Tibial nerve (tissue), 4 donors: ENCODE measurements at places on chromosomes 2 and 18. TPM values are rescaled to one million over a fixed set of nuclear protein-coding genes. Genes with fewer than 3 reads are reported as not detected.

GRCh38 chr2:20579866-20580265 lies 71.0 kb downstream of the HS1BP3 start:
- peaks cover 33% of the 10 kb centered on the region for H3K4me1 ChIP-seq
- no peak for DNase-seq
- no peaks in the 10 kb centered on the region for H3K27me3 ChIP-seq
- no peak overlapping the region for H3K4me3 ChIP-seq
- peak overlapping the region; percentile 78 for H3K27ac ChIP-seq

GRCh38 chr2:214995926-214996670 lies 142.3 kb downstream of the ABCA12 start:
- no peak for DNase-seq
- no peaks in the 10 kb centered on the region for H3K4me1 ChIP-seq
- H3K4me3 ChIP-seq = no peak overlapping the region
- H3K27ac ChIP-seq = no peak overlapping the region

CNNM4 gene
- total RNA-seq = 6.3 TPM

DNA sequence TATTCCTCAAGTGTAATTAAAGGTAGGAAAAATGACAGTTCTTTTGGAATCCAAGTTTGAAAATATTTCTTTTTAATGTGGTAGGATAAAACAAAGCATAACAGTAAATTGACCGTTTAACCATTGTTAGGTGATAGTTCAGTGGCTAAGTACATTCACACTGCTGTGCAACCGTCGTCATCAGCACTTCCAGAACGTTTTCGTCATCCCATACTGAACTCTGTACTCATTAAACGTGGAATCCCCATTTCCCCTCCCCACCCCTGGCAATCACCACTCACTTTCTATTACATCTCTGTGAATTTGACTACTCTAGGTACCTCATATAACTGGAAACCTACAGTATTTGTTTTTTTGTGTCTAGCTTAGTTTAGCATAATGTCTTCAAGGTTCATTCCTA lies 32.9 kb upstream of the FZD5 start:
- no peak overlapping the region for H3K4me3 ChIP-seq
- no peak overlapping the region for H3K27ac ChIP-seq
- no peaks in the 10 kb centered on the region for H3K4me1 ChIP-seq
- no peak for DNase-seq

GRCh38 chr2:232537499-232537898 lies 2.0 kb upstream of the CHRNG start:
- H3K36me3 ChIP-seq = no peaks in the 10 kb centered on the region
- H3K27ac ChIP-seq = no peak overlapping the region
- H3K4me1 ChIP-seq = no peaks in the 10 kb centered on the region
- peaks cover 60% of the 10 kb centered on the region for H3K27me3 ChIP-seq
- no peak overlapping the region for H3K4me3 ChIP-seq

- no peak for DNase-seq
- no peak overlapping the region for H3K4me3 ChIP-seq
- H3K36me3 ChIP-seq = no peaks in the 10 kb centered on the region
- no peak overlapping the region for H3K27ac ChIP-seq
- H3K4me1 ChIP-seq = no peaks in the 10 kb centered on the region
These were observed 42.4 kb upstream of the NABP1 start for GRCh38 chr2:191635333-191636234.

GRCh38 chr18:76384861-76385680 lies 110.0 kb downstream of the ZNF516 start:
- H3K4me3 ChIP-seq = no peak overlapping the region
- no peaks in the 10 kb centered on the region for H3K36me3 ChIP-seq
- no peak overlapping the region for H3K27ac ChIP-seq
- no peak for DNase-seq
- no peaks in the 10 kb centered on the region for H3K27me3 ChIP-seq

SCYGR4 gene
- total RNA-seq = not detected

GRCh38 chr18:34221971-34222306 lies 2.8 kb downstream of the NOL4 start:
- peaks cover 58% of the 10 kb centered on the region for H3K27me3 ChIP-seq
- H3K4me3 ChIP-seq = peak overlapping the region; percentile 47
- H3K36me3 ChIP-seq = no peaks in the 10 kb centered on the region

NOTO gene
- total RNA-seq = not detected

REG3G gene
- not detected for total RNA-seq

- DNase-seq = no peak
- H3K27ac ChIP-seq = no peak overlapping the region
These were observed 112.4 kb upstream of the UPP2 start for GRCh38 chr2:157989227-157989626.

ELMOD3 gene
- 36.1 TPM for total RNA-seq

GRCh38 chr2:7015007-7015950 lies 98.1 kb downstream of the RNF144A start:
- H3K4me1 ChIP-seq = peaks cover 84% of the 10 kb centered on the region
- no peak for DNase-seq
- no peak overlapping the region for H3K27ac ChIP-seq
- peaks cover 4% of the 10 kb centered on the region for H3K36me3 ChIP-seq
- no peak overlapping the region for H3K4me3 ChIP-seq
